ENCODE measurements at places on chromosomes 12 and 14.

- DNase-seq, result no peak
Measured at GRCh38 chr12:117052386-117053049, 46.7 kb downstream of the TESC start.

DNA sequence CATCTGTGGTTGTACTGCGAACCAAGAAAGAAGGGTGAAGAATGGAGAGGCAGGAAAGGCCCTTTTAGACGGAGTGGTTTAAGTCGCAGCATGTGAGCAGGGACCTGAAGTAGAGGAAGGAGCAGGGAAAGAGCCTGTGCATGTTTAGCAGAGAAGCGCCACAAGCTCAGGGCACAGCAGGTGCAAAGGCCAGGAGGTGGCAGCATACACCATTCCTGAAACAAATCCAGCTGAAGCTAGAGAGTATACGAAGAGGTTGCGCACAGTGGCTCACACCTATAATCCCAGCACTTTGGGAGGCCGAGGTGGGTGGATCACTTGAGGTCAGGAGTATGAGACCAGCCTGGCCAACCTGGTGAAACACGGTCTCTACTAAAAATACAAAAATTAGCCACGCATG, 49.9 kb downstream of the HELB start:
- DNase-seq, result no peak

- DNase-seq, result no peak
Measured at GRCh38 chr12:49664591-49665239, 41.4 kb downstream of the PRPF40B start.

GRCh38 chr12:96861656-96862055, 45.4 kb upstream of the NEDD1 start:
- DNase-seq, result no peak

- DNase-seq, result no peak
Measured at GRCh38 chr14:94278731-94279130, 14.3 kb downstream of the SERPINA10 start.

- DNase-seq, result no peak
Measured at GRCh38 chr12:1083889-1084262, 92.9 kb downstream of the ERC1 start.

- no peak for DNase-seq
Measured at GRCh38 chr14:89730687-89731086, 223.8 kb downstream of the EFCAB11 start.

- DNase-seq, result no peak
Measured at GRCh38 chr14:99590746-99591555, 13.1 kb downstream of the CCDC85C start.

GRCh38 chr12:13288937-13289652, 92.6 kb downstream of the EMP1 start:
- DNase-seq, result no peak

- DNase-seq, result peak; percentile 1
Measured at GRCh38 chr12:31393004-31393550, 67.1 kb upstream of the SINHCAF start.

GRCh38 chr14:88975043-88975830, 150.8 kb downstream of the TTC8 start:
- no peak for DNase-seq

- DNase-seq, result no peak
Measured at GRCh38 chr12:67357376-67358125, 88.4 kb downstream of the CAND1 start.

DNA sequence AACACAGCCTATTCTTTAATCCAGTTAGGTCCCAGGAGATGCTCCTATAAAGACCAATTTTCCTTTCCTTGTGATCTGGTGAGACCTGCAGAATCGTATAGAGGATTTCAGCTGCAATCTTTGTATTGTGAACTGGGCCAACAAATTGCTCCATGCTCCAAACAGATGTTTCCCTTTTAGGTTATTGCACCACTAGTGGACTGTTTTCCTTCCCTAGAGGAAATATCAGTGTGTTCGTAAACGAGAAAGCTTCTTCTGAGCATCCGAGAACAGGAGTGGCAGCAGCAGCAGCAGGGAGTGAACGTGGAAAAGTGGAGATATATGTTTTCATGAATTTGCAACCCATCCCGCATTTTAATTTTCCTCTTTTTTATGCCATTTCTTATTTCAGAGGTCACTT, 344.1 kb upstream of the PDE3A start:
- no peak for DNase-seq

DNA sequence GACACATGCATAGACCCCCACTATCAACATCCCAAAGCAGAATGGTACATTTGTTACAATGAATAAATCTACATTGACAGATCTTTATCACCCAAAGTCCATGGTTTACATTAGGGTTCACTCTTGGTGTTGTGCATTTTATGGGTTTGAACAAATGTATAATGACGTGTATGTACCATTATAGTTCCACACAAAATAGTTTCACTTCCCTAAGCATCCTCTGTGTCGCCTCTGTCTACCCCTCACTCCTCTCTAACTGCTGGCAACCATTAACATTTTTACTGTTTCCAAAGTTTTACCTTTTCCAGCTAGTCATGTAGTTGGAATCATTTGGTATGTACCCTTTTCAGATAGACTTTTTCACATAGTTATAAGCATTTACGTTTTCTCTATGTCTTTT, 69.5 kb upstream of the LMO3 start:
- DNase-seq, result no peak

DNA sequence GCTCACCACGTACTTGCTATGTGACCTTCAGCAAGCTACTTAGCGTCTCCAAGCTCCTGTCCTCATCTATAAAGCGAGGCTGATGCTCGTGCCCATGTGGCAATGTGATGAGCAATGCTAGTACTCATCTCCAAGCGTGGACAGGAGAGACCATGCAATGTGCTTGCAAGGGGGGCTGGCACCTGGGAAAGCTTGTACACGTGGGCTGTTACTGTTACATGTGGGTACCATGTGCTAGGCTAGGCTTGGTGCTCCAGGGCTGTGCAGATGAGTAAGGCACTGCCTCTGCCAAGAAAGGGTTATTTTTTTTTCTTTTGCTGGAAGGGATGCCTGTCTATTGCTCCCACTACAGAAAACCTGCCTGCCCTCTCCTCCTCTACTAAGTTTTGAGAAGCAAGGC, 46.6 kb downstream of the TSPAN11 start:
- DNase-seq, result no peak

DNA sequence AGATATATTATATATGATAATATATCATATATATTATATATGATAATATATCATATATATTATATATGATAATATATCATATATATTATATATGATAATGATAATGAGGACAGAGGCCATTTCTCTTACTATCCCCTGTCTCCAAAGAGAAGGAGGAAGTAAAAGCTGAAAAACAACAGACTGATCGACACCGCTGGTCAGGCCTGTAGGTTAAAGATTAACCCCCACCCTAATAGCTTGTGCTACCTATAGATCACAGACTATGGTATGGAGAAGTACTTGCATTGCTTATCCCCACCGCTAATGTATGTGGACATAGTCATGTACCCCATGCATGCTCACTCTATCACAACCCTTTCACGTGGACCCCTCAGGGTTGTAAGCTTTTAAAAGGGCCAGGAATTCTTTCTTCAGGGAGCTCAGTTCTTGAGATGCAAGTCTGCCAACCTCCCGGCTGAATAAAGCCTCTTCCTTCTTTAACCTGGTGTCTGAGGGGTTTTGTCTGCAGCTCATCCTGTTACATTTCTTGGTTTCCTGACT, 786.1 kb upstream of the TMEM132C start:
- no peak for DNase-seq

- DNase-seq, result no peak
Measured at GRCh38 chr14:69553252-69553651, 21.4 kb downstream of the CCDC177 start.

DNA sequence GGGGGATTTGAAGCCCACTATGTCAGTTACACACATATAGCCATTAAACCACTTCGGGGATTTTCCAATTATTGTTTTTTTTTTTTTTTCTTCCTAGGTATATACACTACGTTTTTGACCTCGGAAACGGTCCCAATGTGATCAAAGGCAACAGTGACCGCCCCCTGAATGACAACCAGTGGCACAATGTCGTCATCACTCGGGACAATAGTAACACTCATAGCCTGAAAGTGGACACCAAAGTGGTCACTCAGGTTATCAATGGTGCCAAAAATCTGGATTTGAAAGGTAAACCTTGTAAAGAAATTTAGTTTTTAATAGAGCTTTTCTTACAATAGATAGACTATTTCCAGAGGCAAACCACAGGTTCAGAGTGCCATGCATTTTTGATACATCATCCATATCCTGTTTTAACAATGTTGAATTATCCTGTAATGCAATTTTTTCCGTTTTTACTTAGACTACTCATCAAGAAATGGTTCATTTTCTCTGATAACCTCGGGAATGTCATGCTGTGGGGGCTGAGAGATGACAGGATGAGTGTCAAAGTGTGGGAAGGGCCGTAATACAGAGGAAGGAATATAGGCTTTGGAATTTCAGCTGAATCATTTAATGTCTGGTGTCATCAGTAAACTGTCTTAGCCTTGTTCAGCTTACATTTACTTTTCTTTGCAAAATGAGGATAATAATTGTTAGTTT, 797.1 kb downstream of the NRXN3 start:
- no peak for DNase-seq

DNA sequence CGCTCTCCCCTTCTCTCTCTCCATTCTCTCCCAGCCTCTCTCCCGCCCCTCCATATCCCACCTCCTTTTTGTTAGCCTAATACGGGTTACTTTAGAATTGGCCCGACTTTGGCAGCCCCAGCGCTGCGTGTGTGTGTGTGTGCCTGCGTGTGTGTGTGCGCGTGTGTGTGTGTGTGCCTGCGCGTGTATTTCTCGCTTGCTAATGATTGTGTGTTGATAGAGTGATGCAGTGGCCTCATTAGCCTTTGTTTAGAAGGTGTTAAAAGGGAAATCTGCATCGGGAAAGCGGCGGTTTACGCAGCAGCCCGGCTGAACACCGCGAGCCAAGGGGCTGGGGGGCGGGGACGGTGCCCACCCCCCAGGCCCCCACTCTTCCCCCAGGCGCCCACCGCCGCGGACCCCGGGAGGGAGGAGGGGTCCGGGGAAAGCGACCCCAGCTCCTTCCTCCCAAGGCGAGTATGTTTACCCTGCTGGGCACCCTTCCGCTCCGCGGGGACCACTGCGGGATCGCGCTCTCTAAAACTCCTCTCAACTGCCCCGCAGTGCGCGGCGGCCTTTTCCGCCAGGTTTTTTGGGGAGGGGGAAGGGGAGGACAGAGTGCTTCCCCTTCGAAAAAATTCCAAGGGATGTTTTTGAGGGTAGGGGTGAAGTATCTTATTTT, 6.8 kb upstream of the LHX5 start:
- DNase-seq, result no peak

DNA sequence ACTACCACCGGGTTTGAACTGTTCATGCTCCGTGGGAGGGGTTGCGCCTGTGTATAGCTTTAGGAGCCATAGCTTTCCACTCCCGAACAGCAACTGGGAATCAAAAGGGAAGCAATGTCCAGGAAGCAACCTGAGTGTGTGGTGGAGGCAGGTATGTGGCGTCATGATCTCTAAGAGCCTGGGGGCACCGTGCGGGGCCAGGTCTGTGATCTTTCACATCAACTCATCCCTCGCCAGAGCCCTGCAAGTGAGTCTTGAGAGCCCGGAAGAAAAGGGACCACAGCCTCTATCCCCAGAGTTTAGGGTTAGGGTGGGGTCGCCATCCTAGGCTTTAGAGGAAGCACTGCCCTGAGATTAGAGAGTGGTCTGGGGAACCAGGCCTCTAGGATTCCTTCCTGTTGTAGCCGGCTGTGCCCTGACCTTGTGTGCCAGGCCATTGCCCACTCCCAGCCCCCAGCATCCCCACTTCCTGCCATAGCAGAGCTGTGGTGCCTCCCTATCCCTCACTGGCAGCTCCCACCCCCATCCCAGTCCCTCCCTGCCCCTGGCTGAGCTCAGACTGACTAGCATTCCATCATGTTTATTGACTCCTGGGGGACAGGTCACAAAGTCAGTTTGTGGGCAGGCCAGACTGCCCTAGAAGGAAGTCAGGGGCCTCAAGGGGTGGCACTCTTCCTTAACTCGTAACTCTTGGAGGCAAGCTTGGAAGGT, 745 bp upstream of the ADCY4 start:
- no peak for DNase-seq

GRCh38 chr14:56892959-56893358, 82.7 kb upstream of the OTX2 start:
- no peak for DNase-seq

DNA sequence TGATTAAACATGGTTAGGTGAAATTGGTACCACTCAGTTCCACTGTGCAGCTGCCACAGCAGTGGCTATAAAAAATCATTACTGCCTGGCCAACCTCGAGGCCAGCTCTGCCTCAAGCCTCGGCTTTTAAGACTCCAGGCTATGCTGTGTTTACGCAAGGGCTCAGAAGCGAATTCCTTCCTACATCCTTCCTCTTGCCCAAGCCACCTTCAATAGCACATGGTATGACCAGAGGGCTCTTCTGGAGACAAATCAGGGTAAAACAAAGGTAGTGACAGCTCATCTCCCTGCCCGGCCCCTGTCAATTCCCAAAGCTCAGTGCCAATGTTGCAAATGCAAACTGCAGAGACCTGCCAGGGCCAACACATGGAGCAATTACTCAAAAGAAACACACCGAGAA, 31.9 kb downstream of the NUAK1 start:
- no peak for DNase-seq

- no peak for DNase-seq
Measured at GRCh38 chr12:5873281-5873919, 71.7 kb downstream of the ANO2 start.

DNA sequence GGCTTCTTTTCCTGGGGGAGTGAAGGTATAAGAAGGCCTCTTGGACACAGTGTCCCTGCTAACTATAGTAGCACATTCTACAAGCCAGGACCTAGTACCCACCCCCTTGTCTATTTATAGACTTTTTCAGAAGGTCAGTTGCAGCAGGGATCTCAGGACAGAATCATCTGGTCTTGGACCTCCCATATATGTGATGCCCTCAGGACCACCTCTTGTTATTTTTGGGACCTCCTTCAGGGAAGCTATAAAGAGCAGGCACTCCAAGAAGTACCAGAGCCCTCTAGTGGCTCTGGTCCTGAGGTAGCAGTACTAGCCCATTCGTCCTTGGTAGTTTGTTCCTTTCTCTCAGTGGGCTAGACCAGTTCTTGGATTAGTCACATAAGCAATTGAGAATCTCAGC, 4.3 kb downstream of the COQ10A start:
- DNase-seq, result no peak

DNA sequence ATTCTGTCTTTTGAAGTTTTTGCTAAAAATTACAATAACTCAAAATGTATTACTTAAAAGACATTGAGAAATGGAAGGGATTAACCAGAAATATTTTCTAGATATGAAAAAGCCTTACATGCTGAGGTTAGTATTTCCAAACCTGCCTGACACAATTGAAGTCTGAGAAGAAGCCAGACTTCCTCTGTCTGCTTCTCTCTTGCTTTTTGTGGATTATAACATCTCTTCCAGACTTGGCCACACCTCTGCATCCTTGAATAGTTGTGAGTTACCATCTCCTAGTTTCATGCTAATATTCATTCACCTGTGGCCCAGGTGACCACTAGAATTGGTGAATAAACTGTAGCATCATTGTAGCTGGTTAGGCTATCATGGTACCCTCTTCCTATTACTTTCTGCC, 497.6 kb downstream of the SLC16A7 start:
- DNase-seq, result no peak
